ENCODE measurements at places on chromosomes 5 and 9.

DNA sequence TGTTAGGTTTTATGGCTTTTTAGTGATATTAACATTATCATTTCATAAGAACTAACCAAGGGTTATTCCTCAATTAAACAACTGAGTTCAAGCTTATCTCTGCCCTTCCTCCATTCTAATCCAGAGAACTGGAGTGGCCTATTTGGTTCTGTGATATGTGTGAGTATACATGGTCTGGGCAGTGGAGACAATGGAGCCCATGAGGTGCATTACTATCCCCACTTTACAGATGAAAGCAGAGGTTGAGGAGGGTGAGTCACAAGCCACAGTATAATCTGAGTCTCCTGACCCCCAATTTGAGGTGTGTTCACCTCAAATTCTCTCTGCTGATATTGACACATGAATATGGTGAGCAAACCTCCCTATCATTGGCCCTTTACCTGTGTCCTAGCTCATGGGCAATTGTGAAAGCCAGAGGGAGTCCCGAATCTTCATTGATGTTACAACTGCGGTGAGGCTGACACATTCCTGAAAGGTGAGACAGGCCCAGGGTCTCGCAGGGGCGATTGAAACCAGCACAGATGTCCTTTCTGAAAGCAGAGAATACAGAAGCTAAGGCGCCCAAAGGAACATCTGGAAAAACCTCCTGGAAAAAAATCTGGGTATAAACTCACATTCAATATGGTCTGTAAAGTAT is 217.2 kb downstream of the TARS1 start:
- no peak for DNase-seq

- no peak for DNase-seq
These were observed 521.7 kb downstream of the RAB3C start for GRCh38 chr5:59104400-59105127.

- no peak for DNase-seq
These were observed 365.0 kb downstream of the TMEM232 start for GRCh38 chr5:110361471-110361870.

- DNase-seq, result peak; percentile 88
These were observed 33.9 kb downstream of the SH3PXD2B start for GRCh38 chr5:172420235-172420939.

DNA sequence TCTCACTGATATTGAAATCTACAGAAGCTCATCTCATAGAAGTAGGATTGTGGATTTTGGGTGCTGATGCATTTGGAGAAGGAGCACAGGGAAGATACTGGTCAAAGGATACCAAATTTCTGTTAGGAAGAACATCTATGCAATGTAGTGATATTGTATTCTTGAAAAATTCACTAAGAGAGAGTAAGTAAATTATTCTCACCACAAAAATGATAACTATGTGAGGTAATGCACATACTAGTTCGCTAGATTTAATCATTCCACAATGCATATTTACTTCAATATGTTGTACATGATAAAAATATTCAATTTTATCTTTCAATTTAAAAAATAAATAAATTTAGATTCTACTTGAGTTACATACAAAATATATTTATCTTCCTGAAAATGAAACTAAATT is 2040.5 kb upstream of the C9orf72 start:
- no peak for DNase-seq

GRCh38 chr5:16345454-16345853 is 120.1 kb downstream of the ZNF622 start:
- DNase-seq, result no peak

GRCh38 chr9:69122082-69122548 is 52.0 kb upstream of the TJP2 start:
- DNase-seq, result peak; percentile 61

DNA sequence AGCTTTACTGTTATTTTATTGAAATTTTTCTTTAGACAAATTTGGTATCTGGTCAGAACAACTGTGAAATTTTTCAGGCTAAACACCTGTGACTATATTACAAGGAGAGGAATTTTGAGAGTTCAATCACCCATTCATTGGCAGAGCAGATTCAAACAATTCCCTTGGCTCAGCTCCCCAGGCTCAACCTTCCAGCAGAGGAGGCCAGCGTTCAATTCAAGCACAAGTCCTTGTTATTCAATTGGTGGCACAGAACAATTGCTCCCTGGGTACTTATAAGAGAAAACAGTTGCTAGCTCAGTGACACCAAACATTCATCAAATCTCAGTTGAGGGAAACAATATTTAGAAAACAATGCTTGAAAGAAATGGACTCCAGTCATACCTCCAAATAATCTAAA is 83.3 kb downstream of the SUSD1 start:
- peak; percentile 19 for DNase-seq

- no peak for DNase-seq
These were observed 48.4 kb downstream of the ACTBL2 start for GRCh38 chr5:57434227-57434640.

DNA sequence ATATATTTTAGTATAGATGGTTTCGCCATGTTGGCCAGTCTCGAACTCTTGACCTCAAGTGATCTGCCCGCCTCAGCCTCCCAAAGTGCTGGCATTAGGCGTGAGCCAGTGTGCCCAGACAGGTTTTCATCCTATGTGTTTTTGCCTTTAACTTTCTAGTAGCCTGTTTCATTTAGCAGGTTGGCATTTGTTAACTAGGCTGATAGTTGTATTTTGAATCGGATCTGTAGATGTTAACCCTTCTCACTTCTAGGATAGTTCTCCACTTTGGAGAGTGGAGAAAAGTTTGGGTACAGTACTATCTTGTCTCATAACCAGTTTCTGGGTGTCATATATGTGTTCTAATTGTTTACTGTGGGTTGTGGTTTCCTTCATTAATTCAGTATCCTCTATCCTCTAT is 7.3 kb upstream of the FGF18 start:
- DNase-seq, result no peak

GRCh38 chr5:173271419-173271818 is 36.4 kb upstream of the NKX2-5 start:
- DNase-seq, result no peak

DNA sequence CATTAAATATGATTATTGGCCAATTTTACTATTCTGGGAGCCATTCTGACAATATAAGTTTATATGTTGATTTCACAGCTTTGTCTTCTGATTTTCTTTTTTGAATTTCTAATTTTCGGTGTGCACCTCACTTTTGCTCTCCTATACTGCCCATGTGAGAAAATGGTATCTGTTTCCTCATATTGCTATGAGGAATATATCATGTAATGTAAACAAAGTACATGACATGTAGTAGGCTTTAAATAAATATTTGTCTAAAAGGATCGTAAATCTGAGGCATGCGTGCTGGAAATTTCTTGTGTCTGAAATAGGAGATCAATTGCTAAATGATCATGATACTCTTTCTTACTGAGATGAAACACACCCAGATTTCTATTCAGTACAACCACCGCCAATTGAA is 119.9 kb downstream of the ZDHHC21 start:
- no peak for DNase-seq

DNA sequence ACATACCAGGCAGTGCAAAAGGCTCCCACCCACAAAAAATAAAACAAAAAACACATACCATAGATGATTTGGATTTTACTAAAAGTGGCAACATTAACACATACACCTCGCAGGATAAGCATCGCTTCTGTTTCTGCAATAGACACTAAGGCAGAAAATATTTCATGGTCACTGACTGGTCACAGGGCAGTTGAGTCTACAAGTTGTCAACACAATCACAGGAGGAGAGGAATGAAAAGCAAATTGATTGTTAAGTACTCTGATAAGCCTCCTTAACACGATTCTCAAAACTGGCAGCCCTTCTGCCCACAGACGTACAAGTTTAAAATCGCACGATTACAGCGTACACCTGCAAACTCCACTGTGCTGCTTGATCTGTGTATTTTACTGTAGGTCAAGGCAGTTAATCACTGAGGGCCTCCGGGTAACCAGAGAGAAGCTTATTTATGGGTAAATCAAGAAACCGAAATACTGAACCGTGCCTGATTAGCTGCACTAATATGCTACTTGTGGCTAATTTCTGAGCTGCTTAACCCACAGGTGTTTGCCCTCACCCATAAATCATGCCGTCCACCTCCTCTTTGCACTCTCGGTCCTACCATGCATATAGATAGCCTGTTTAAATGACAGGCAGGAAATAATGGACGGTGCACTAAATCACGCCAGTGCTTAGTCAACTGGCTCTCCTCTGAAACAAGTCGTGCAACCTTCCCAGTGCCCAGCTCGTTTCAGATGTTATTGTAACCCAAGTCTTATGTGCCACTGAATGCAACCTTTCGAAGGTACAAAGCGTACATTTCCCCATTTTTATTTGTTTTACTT is 659.4 kb upstream of the ADAMTS16 start:
- DNase-seq, result no peak
